HFFc6 (cell line): ENCODE measurements at places on chromosomes 2 and 18. TPM values are rescaled to one million over a fixed set of nuclear protein-coding genes. Genes with fewer than 3 reads are reported as not detected.

The HJURP gene
- 14.3 to 32.6 TPM (median 32.0 TPM) in 3 replicates for total RNA-seq

The TRIB2 gene
- 16.3 to 25.5 TPM (median 24.3 TPM) in 3 replicates for total RNA-seq

The CAVIN2 gene
- total RNA-seq = 3.1 to 15.4 TPM (median 3.9 TPM) in 3 replicates

GRCh38 chr2:186683341-186683740 is 10.5 kb upstream of the FAM171B start:
- DNase-seq = no peak

DNA sequence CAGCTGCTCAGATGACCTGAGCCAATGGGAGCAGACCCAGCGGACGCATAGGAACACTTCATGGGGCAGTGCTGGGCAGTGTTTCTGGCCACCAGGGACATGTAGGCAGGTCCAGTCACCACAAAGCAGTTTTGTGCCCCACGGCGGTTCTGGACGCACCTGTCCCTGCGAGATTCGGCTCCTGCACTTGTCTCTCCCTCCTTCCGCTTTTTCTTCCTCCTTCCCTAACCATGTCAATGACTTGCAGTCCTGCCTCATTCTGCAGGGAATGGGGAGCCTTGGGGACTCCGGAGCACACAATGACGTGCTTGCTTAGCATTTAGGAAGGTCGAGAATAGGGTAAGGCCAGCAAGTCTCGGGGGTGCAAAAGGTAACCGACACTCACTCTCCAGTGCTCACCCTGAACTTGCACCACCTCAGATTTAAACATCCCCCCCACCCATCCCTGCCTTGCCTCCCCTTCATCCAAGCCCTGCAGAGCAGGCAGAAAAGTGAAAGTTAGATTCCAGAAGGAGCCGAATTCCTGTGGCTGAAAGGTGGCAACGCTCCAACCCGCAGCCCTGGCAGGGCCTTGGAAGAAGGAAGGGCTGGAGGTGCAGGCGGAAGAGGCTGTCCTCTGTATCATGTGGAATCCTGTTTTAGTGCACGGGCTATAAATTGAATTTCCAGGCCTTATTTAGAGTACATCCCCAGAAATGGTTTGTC is 40.5 kb upstream of the ATG16L1 start:
- DNase-seq = peak; percentile 89

DNA sequence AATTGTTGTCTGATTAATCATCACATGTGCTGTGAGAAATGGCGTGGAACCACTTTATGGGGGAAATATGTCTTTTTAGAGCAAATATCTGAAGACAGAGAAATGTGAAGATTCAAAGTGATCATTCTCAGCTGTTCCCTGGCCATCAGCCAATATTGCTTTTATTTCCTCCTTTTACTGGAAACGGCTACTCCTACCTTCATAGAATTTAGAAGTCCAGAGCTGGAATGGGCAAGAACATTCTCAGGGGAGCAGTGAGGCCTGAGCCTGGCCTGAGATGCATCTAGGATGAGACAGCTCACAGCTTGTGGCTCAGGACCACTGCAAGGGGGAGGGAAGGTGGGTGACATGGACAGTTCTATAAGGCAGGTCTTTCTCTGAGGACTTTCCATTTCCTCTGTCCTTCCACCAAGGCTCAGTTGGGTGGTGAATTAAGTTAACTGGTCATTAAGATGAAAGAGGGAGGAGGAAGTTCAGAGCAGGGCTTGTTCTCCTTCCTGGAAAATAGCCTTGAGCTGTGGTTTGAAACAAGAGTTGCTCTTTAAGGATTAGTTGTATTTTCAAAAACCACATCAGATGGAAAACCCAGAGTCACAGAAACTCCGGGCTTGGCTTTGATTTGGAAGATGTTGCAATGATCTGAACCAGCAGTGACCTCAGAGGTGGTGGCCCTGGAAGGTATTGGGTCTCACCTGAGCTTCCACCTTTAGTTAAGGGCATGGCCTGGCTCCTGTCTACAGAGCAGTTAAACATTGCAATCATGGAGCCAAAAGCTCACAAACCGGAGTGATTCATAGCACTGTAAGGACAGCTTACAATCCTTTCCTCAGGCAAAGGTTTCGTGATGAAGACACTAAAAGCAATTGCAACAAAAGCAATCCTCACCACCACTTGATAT is 144.3 kb downstream of the VAPA start:
- peak; percentile 76 for DNase-seq

The CLEC4F gene
- total RNA-seq = not detected in 3 replicates
